ENCODE measurements at places on chromosomes 16 and 17. TPM values are rescaled to one million over a fixed set of nuclear protein-coding genes. Genes with fewer than 3 reads are reported as not detected.

The PNMT gene
- polyA plus RNA-seq: 2.1 TPM

The NAGS gene
- polyA plus RNA-seq: 0.45 TPM

The C17orf67 gene
- polyA plus RNA-seq: 0.39 TPM

The TEKT5 gene
- polyA plus RNA-seq: 0.10 TPM

The PRKCB gene
- polyA plus RNA-seq: 3.1 TPM

The CA5A gene
- not detected for polyA plus RNA-seq

The KRTAP4-6 gene
- not detected for polyA plus RNA-seq

The PPM1D gene
- polyA plus RNA-seq: 7.0 TPM

The PYDC1 gene
- not detected for polyA plus RNA-seq

The FBXO39 gene
- polyA plus RNA-seq: 0.10 TPM

The CTRB2 gene
- polyA plus RNA-seq: 1.9 TPM

The ALOX15B gene
- 1.0 TPM for polyA plus RNA-seq

The ENPP7 gene
- polyA plus RNA-seq: not detected

The CDRT15 gene
- polyA plus RNA-seq: not detected

The WNT3 gene
- 1.0 TPM for polyA plus RNA-seq

The NME1 gene
- 131 TPM for polyA plus RNA-seq

The TPSD1 gene
- polyA plus RNA-seq: not detected

The LGALS9B gene
- polyA plus RNA-seq: not detected

The KRTAP9-4 gene
- not detected for polyA plus RNA-seq

The B3GNT9 gene
- polyA plus RNA-seq: 6.7 TPM
